ENCODE measurements at places on chromosomes 6 and 20. TPM values are rescaled to one million over a fixed set of nuclear protein-coding genes. Genes with fewer than 3 reads are reported as not detected.

Gene RSPO3
- not detected for total RNA-seq

- DNase-seq, result no peak
Observed at GRCh38 chr20:58573986-58574385, 58.8 kb upstream of the APCDD1L start.

GRCh38 chr6:135269481-135269891 lies 88.4 kb downstream of the MYB start:
- DNase-seq, result no peak

Gene COX4I2
- not detected for total RNA-seq

GRCh38 chr20:60428651-60429050 lies 470.4 kb downstream of the CDH26 start:
- no peak for DNase-seq

DNA sequence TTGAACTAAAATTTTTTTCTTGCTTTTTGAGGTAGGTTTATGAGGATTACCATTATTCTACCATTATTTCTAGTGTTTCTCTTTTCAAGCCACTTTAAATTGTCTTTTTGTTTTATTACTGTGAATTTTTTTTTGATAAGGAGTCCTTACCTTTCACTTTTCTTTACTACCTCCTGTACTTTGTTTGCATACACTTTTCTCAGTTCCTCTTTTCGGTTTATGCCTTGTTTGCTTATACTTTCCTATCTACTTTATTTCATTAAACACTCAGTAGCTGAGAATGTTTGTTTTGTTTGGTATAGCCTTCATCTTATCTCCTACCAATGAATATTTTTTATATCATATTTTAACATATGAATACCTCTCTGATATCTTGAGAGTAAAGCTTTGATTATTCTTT lies 147.9 kb downstream of the TFAP2B start:
- no peak for DNase-seq

- no peak for DNase-seq
Observed at GRCh38 chr6:153662982-153663381, 376.1 kb upstream of the OPRM1 start.

Gene MYMX
- not detected for total RNA-seq

DNA sequence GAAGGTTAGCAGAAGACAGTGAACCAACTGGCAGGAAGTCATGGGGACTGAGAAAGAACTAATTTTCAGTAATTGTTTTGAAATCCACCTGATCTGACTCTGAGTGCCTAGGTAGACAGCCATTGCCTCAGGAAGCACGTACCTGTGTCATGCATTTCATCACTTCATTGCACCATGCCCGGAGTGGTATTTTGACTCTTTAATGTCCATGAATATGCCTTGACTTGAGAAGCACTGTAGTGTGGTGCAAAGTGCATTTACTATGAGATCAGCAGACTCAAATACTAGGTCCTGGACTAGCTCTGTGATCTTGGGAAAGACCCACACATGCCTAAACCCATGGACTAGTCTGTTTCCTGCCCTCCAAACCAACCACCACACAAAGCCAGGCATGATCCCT lies 370.9 kb upstream of the MARCKS start:
- no peak for DNase-seq

Gene FOXA2
- total RNA-seq, result not detected

Gene CYP24A1
- total RNA-seq, result not detected

DNA sequence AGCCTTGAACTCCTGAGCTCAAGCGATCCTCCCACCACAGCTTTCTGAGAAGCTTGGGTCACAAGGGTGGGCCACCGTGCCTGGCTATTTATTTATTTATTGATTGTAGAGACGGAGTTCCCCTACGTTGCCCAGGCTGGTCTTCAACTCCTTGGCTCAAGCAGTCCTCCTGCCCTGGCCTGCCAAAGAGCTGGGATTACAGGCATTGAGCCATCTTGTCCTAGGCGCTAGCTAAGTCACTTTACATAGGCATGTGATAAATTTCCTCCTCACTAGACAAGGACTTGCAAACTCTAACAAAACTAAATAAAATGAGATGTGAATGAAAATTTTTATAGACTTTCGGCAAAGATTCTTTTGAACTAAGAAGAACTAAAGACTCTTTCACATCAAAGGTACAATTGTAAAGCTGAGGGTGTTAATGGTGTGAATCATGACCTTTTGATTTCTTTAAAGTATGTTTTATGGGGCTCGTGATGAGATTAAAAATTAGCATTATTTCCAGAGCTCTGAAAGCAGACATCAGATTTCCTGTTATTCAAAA lies 212.0 kb downstream of the CLVS2 start:
- no peak for DNase-seq

Gene MAFB
- total RNA-seq, result 1.2 TPM

GRCh38 chr20:18548465-18548864 lies 18.8 kb upstream of the SMIM26 start:
- no peak for DNase-seq

- DNase-seq, result no peak
Observed at GRCh38 chr20:45315672-45316071, 7.6 kb upstream of the MATN4 start.

DNA sequence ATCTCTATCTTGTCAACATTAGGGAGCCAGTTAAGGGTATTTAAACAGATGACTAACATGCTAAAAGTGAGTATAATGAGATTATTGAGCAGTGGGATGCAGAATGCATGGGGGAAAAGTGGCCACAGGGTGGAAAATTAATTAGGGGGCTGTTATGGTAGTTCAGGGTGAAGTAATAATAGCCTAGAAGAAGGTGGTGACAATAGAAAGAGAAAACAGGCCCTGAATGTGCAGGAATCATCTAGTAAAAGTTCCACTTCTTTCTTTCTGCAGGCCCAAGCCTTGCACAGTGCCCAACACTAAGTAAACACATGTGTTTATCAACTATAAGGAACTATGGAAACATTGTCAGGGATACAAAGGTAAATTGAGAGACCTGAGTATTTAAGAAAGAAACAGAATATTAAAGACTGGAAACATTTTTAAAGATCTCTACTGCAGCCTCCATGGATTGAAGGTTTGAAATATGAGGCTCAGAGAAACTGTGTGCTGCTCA lies 7.1 kb upstream of the MYB start:
- no peak for DNase-seq

DNA sequence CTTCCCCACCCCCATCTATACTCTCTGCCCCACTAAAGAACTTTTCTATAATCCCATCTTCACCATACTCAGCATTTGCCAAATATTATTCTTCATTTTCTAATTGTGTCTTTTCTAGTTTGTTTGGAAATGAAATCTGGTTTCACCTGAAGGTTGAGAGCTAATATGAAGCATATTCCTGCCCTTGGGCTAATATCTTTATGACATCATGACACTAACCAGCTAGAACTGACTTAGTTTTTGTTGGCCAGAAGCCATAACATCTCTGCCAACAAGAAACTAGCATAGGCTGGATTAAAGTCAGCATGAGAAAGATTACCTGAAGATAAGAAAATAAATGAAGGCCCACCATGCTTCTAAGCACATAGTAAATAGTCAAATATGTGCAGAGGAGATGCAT lies 16.7 kb downstream of the UNC5CL start:
- no peak for DNase-seq

Gene NOTCH4
- 1.7 TPM for total RNA-seq

DNA sequence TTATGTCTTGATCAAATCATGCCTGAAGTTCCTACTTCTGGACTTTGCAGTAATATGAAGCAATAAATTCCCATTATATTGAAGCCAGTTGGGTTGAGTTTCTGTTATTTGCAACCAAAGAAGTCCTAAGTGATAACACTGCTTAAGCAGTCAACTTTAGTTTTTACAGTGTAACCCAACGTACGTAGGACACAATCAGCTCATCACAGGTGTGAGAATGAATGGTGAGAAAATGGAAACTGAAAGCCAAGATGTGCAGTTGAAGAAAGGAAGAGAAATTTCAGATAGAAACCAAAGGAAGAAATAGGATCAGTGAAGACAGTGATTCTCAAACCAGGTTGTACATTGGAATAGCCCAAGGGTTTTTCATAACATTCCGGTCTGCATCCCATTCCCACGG lies 211.4 kb upstream of the ZFP64 start:
- DNase-seq, result no peak

Gene PLCB1
- total RNA-seq, result 19.7 TPM

Gene CYP39A1
- 0.56 TPM for total RNA-seq

Gene DLGAP4
- 17.4 TPM for total RNA-seq

Gene ORC3
- 28.5 TPM for total RNA-seq

GRCh38 chr6:123945386-123945785 lies 141.7 kb downstream of the NKAIN2 start:
- no peak for DNase-seq

DNA sequence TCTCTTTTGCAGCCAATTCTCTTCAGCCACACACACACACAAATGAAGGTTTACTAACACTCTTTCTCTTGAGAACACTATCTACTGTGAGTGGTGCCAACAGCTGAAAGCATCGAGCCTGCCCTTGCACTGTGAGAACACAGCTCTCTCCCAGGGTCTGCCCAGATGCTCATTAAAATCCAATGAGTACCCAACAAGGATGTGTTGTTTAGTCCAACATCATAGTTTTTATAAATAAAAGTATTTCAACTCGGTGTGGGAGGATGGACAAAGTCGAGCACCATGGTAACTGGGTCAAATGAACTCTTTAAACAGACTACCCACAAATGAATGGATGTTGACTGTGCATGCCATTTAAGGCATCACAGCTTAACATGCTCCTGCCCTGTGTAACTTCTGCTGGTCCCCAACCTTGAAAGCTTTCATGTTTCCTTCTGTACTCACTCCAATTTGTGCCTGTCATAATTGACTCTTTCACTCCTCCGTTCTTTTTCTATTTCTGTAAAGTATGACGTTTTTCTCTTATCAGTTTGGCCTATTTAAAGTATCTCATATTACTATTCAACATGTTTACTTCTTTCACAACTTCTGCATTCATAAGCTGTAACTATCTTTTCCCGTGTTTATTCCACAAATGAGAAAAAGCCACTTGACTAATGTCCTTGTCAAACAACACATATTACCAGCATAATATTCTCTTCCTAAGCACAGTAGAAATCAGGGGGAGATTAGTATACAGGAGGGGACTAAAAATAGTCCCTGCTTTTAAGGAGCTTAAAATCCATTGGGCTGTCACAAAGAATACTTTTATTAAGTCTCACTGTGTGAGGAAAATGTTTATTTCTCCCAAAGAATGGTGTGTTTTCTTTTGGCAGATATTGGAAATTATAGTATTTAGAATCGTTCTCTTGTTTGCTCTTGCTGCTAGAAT lies 215.4 kb downstream of the RFPL4B start:
- DNase-seq, result no peak

DNA sequence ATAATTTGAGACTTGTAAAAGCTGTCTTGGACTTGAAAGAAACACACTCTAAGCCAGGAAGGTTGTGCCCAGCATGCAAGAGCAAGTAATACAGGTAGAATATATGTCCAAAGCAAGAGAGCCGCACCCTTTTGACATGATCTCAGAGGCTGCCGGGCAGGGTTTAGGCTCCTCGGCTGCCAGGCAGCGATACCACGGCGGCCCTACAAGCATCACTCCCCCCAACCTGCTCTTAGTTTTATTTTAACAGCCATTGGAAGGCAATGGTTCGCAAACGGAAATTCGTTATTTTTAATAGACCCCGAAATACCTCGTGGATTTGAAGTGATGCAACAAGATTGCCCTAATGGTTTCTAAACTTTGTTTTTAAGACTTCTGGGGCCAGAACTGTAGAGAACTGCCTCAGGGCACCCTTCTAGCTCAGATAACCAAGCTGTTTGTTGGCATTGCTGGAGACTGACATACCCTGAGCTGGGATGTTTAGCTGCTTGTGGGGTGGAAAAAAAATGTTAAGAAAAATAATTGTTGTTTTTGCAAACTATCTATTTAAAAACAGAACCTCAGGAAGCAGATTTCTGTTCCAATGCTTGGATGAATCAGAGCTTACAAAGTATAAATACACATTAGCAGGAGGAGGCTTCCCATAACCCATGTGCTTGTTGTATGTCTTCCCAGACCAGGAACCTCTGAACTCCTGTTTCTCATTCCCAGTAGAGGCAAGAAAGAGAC lies 39.0 kb downstream of the JAG1 start:
- DNase-seq, result no peak
